IMR-90 (cell line): ENCODE measurements at places on chromosomes 11 and 22. TPM values are rescaled to one million over a fixed set of nuclear protein-coding genes. Genes with fewer than 3 reads are reported as not detected.
A peak's percentile ranks its signal among the peaks of the same experiment; 100 is the strongest.

Gene DCDC1
- polyA plus RNA-seq: not detected in 2 replicates

Gene SIDT2
- polyA plus RNA-seq: 29.7 and 30.3 TPM in 2 replicates

Gene ANKK1
- polyA plus RNA-seq: not detected in 2 replicates

Gene RTN4R
- polyA plus RNA-seq: 0.94 and 1.2 TPM in 2 replicates

Gene CDC45
- polyA plus RNA-seq: 20.0 and 22.7 TPM in 2 replicates

Gene MAPK8IP2
- polyA plus RNA-seq: 0.14 and 0.22 TPM in 2 replicates

Gene LRRN4CL
- polyA plus RNA-seq: 0.84 and 1.1 TPM in 2 replicates

Gene OR4A16
- not detected in 2 replicates for polyA plus RNA-seq

DNA sequence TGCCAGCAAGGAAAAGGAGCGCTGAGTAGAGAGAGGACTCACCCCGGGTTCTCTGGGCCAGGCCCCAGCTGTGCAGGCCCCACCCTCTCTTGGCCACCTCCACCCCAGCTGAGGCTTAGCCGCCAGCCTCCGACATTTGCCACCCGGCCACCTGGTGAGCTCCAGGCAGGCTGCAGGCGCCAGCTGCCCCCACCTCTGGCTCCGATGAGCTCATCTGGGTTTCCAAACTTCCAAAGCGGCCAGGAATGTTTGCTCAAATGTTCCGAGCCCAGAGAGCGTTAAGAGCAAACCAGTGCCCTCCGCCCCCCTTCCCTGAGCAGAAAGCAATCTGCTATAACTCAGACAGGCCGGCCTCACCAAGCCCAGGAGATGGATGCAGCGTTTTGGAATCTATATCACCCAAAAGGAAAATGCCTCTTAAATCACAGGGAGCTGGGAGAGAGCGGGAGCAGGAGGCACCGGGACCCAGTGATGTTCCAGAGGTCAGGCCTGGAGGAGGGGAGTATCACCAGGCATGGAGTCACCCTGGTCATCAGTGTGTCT is 9.1 kb upstream of the MN1 start:
- peak; percentile 68 for DNase-seq

DNA sequence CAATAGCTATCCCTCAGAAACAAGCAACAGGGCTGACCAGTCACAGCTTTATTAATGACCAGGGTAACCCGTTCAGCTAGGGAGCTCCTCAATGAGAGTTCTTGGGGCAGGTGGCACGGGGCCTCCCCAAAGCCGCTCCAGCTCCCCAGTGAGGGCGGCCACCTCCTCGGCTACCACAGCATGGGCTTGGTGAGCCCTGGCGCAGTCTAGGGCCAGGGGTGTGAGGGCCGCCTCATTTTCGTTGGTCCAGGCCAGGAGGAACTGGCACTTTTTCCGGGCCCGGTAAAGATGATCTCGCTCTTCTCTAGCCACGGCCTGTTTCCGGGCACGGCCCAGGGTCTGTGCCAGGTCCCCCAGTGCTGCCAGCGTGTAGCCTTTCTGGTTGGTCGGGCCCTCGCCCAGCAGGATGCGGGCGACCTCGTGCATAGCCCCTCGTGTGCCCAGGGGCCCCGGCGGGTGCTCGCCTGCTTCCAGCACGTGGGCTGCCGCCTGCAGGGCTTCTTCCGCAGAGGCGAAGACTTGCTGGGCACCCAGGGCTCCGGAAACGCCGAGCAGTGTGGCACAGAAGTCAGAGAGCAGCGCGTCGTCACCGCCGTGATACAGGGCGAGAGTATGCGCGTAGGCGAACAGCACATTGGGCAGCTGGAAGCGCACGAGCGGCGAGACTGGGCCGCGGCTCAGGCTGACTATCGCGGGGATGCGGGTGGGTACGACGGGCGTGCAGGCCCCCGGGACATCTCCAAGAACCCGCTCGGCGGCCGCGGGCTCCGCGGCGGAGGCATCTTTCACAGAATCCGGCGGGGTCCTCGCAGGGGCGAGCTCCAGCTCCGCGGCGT is 913 bp downstream of the ZNHIT2 start:
- DNase-seq: peak; percentile 72

DNA sequence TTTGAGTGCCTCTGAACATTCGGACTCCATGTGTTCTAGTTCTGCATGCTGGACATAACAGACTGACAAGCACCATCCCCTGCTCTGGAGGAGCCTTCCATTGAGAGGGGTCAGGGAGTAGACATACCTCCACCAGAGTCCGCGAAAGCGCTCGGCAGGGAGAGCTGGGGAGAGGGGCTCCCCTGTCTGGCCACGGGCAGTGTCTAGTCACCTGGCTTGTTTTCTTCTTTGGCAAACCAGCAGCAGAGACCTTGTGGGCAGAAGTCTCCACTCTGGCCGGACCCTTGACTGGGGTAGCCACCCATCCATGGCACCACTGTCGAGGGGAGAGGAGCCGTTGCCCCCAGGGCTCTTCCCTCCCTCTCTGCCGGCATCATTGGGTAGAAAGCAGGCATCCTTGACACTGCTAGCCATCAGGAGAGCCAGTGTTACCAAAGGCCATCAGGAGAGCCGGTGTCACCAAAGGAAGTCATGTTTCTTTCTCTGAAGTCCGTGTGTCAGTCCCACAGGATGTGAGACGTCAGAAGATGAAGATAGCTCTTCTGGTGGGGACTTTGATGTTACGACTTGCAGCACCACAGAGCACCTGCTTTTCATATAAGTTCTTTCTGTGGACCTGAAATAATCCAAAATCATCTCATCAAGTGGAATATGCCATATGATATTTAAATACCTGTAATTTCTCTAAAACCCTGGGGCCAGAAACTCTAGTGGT is 305.6 kb downstream of the TBC1D22A start:
- DNase-seq: no peak

DNA sequence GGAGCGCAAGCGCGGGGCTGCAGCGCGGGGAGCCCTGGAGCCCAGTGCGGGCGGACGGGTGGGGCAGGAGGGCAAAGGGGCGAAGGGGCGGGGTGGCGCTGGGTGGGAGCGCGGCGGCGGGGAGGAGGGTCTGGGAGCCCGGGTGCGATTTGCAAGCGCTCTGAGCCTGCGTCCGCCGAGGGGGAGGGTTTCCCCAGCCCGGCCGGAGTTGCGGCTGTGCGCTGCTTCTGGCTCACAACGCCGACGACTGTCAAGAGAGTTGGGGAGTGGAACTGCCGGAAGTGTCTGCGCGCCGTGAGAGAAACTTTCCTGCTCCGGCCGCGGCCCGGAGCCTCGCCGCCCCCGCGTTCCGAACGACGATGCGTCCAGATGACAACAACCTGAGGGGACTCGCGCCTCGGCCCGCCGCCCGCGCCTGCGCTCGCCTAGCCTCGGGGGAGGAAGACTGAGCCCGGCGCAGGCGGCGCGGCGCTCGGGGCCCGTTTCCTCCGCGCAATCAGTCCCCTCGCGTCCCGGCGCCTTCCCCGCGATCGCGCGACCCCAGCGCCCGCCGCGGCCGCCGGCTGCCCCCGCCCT is at the start of gene ARHGAP42:
Gene ARHGAP42 (plus strand): TSS at position 235 of the 576 bp plus-strand sequence. CDS start 391 bp downstream, outside the sequence.
- DNase-seq: peak; percentile 48

DNA sequence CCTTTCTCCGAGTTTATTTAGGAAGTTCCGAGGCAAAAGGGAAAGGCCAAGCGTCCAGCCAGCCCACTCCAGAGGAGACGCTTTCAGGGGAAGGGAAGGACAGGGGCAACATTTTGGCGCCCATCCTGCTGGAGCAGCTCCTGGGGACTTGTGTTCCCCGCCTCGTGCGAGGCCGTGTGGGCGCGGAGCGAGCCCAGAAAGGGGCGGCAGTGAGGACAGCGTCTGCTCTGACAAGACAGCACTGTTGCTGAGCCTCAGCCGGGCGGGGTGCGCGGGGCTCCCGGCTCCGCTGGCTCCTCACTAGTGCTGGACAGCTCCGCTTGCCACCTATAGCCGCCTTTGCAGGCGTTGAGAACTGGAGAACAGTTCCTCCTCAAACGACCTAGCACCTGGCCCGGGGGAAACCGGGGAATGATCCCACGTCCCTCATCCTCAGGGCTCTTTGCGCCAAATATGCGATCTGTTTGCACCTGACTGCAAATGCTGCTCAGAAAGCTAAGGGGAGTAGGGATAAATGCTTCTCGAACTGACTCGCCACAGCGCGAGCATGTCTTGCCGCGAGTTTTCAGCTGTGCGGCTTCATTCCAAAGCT is 722 bp upstream of the GUCY1A2 start:
- DNase-seq: peak; percentile 61

DNA sequence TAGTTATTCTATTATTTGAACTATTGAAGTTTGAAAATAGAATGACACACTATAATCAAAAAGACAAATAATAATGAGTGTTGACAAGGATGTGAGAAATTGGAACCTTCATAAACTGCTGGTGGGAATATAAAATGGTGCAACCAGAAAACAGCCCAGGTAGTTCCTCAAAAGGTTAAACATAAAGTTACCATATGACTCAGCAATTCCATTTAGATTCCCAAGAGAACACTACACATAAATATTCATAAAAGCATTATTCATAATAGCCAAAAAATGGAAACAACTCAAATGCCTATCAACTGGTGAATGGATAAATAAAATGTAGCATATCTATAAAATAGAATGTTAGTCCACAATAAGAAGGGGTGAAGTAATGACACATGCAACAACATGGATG is 21.7 kb downstream of the CCDC73 start:
- DNase-seq: no peak

GRCh38 chr11:61803889-61804647 is 11.4 kb downstream of the FEN1 start:
- DNase-seq: peak; percentile 49

DNA sequence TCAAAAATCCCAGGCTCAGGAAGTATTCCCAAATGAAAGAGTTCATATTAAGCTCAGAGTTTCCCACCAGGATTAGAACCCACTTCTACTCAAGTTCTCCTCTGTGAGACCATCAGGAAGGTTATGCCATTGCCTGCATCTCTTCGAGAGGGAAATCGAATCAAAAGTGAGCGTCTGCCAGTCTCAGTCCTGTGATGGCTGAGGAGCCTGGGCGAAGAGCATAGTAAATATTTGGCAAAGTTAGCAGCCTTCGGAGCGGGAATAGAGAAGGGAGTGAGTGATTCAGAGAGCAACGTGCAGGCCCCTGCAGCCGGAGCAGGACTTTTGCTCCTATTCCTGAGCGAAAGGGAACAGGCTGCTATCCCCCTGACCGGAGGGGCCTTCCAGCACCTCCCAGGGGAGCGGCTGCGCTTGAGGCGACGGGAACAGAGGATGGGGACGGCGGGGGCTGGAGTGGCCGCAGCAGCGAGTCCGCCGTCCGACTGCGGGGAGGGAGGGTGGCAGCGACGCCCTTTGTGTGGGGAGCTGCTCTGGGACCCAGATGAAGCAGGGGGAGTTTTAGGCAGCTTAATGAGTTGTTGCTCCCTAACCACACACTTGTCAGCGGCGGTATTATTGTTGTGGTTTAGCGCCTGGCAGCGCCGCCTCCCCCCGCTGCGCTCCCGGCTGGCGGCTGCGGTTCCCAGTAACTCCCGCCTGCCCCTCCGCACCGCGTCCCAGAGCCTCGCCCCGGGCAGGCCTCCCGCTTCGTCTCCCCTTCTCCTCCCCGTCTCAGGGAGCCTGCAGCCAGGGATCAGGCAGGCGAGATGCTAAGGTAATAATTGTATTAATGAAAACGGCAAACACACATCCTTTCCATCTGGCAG is 21.7 kb upstream of the NRGN start:
- peak; percentile 34 for DNase-seq

GRCh38 chr11:83073884-83074283 is 2.2 kb upstream of the RAB30 start:
- no peak for DNase-seq

GRCh38 chr11:46015941-46016340 is 93.5 kb downstream of the LARGE2 start:
- peak; percentile 27 for DNase-seq

- DNase-seq: peak; percentile 87
Observed at GRCh38 chr11:27678242-27678641, 22.0 kb downstream of the BDNF start.

DNA sequence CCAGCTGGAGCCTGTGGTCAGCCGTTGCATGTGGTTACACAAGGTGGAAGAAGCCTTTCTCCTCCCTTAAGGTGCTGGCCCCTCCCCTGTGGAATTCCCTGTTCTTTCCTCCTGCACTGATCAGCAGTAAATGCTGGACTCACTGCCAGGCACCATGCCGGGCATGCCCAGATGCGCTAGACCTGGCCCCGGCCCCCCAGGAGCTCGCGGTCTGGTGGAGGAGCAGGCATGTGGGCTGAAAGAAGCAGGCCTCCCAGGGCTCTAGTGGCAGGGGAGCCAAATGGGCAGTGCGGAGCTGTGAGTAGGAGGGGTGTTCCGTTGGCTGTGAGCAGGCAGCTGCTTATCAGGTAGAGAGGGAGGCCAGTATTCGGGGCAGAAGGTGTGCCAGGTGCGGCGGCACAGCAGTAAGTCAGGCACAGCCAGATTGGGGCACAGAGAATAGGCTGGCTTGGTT is 10.2 kb downstream of the DGKZ start:
- DNase-seq: no peak

- no peak for DNase-seq
Observed at GRCh38 chr11:76320929-76321328, 60.0 kb downstream of the THAP12 start.

DNA sequence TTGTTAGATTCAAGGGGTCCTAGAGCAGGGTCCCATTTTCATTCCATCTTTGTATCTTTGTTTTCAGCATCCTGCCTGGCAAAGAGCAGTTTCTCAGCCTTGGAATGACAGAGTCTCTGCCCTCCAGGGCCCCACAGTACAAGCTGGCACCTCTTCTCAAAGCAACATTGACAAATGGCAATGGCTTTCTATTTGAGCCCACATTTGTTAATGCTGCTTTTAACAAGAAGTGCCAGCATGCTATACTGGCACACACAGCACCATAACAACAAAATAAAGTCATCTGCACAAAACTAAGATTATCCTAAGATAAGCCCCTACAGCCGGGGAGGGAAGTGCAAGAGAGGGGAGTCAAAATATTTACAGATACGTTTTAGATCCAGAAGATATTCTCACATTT is 309.7 kb upstream of the C11orf87 start:
- DNase-seq: no peak

- no peak for DNase-seq
Observed at GRCh38 chr11:117876341-117877119, at the start of gene FXYD6. Gene FXYD6 (minus strand): TSS chr11:117876658. CDS start chr11:117842776, 33,882 bp downstream.

DNA sequence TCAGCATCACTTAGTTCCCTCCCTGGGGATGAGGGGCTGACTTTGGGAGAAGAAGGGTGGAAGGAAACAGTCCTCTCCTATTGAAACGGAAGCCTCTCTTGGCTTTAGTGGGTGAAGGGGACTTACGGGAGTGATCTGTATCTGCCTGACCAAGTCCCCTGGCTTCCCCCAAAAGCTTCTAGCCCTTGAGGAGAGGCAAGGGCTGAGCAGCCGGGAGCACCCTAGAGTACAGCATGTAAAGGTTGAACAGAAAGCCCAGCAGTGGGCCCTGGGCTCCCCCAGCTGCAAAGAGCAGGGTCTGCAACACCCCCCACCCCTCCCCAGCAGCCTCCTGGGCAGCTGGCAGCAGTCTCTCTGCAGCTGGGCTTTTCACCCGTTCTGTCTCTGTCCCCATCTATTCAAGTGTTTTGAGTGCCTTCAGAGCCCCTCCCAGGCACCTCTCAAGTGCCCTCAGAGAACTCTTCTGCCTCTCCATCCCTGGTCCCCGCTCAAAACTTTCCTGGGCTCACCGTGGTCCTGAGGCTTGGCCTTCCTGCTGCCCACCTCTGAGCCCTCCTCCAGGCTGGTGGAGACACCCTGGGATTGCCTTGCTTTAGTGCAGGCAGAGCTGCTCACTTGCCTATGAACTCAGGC is 2.7 kb downstream of the CAPN5 start:
- no peak for DNase-seq

- no peak for DNase-seq
Observed at GRCh38 chr11:84560206-84560605, 1066.9 kb downstream of the DLG2 start.
